AG08396 (cell line): ENCODE measurements at places on chromosomes 4 and X.

GRCh38 chrX:14528629-14529289 lies 577 bp upstream of the GLRA2 start:
- peak; percentile 12 for DNase-seq

DNA sequence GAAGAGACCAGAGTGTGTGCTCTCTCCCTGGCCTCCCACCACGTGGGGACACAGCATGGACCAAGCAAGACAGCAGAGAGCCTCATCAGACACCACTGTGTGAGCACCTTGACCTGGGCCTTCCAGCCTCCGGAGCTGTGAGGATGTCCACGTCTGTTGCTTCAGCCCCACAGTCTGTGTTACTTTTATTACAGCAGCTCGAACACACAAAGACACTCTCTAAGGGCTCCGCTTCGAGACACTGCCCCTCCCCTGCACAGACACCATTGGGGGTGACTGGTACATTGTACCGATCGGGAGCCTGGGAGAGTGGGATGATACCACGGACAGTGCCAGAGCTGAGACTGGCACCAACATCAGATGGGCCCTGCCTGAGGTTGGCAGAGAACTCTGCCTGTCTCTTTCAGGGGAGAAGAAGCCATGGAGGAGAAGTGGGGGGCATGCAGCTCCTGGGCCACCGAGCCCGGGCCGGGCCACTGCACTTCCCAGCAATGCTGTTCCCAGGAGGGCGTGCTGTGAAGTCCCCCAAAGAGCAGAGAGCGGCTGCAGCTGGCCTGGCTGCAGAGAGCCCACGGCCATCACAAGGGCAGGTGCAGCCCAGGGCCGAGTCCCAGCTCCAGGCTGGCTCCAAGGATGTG lies 48.1 kb upstream of the HMX1 start:
- DNase-seq: no peak

DNA sequence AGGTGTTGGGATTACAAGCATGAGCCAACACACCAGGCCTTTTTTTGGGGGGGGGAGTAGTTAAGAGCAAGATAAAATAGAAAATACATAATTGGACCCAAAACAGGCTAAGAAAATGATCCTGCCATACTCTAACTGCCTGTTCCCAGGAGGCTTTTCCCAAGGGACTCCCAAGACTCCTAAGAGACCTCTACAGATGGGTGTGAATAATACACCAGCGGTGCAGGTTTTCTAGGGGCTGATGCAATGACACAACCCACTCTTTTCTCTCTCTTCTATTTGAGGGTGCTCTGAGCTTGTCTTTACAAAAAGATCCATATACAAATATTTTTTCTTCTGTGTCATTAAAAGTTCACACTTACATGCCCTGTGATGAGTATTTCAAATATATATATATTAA lies 116.9 kb downstream of the RASL11B start:
- DNase-seq: no peak

GRCh38 chr4:169133932-169134331 lies 123.9 kb upstream of the CBR4 start:
- no peak for DNase-seq

- DNase-seq: no peak
Measured at GRCh38 chr4:2438822-2439718, 20.3 kb downstream of the CFAP99 start.

DNA sequence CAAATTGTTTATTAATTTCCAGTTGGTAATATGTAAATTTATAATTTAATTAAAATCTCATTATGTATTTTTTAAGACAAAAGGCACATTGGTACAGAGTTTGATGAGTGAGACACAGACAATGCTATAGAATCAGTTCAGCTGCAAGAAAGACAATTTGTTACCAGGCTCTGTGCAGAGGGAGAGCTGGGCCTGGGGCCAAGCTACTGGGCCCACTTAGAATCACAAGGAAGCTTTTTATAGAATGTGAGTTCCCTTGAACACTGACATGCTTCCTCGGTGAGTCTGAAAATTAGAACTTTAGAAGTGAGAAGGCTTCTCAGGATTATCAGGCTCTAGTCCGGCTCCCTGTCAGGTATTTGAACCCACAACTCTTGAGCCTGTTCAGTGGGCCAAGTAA lies 129.0 kb downstream of the AFF2 start:
- DNase-seq: no peak

DNA sequence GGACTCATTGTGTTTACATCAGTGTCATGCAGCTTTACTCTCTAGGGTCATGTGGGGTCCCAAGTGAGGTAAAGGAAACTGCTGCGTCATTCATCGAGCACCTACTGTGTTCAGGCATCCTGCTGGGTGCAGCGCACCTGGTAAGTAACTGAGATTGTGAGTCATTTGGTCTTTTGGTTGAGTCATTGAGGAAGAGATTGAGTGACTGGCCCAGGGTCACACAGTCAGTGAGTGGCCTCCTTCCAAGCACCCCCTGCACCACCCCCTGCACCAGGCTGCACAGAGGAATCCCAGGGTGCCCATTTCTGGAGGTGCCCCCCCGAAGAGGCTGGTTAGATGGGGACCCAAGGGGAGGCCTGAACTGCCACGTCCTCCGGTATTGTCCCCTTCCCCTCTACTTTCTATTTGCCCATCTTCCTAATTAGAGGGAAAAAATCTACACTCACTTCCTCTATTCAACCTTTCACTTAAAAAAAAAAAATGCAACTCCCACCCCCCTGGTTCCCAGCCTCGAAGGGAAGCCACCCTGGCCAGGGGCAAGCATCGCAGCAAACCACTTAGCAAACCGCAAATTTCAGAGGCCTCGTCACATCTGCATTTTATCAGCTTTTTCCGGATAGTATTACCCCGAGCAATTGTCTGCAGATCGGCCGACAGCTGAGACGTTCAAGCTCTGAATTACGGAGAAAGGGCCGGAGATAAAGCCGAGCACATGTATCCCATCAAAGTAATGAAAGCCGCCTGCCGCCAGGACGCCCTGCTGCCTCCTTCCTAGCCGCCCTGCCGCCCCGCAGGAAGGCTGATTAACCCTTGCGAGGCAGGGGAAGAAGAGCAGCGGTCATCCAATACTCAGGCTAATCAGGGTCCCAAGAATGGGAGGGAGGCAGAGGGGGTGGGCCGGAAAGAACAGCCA lies 96.3 kb upstream of the MSX1 start:
- no peak for DNase-seq

GRCh38 chr4:26355392-26356052 lies 34.7 kb downstream of the RBPJ start:
- no peak for DNase-seq

DNA sequence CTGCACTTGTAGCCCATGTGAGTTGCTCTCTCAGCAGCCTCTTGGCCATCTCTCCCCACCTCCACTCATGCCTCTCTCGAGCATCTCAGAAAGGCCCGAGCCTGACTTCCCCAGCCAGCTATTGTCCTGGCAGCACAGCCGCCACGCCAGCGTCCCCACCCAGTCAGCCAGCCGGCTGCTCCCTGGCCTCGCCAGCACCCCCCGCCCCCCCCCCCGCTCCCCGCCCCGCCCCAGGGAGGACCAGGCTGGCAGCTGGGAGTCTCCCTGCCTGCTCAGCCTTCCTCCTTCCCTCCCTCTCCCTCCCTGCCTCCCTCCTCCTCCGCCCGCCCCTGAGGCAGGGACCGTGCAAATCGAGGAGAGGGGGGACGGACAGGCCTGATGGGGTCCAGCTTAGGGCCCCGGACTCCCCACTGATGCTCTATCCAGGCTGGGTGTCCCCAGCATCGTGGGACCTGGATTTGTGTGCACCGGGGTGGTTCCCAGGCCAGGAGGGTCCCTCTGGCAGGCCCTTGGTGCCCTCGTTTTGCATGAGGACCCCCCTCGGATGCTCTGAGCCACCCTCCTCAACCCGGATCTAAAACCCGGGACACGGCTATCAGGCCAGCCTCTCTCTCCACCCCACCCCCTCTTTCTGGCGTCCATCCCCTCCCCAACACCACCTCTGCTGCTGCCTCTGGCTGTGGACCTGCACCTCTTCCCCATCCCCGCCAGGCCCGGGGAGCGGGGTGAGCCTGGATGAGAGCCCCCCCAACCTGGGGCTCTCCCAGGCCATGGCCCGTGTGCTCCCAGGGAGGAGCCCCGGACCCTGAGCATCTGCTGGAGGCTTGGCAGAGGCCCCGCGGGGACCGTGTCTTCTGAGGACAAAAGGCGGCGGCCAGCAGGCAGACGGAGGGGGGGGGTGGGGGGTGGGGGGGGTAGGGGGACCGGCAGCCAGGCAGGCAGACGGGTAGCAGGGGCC lies at the start of gene GPR173:
TSS of gene GPR173 (plus strand) at position 621 of the 958 bp plus-strand sequence. CDS start 27,833 bp downstream, outside the sequence.
- DNase-seq: peak; percentile 70

- DNase-seq: no peak
Measured at GRCh38 chr4:14615671-14616070, 386.6 kb upstream of the CPEB2 start.

GRCh38 chrX:153794897-153795816 lies 689 bp downstream of the SSR4 start:
- no peak for DNase-seq

- peak; percentile 56 for DNase-seq
Measured at GRCh38 chr4:74682567-74683359, 111.6 kb downstream of the BTC start.
